Activated CD8-positive, alpha-beta memory T cell treated with anti-CD3 and anti-CD28 coated beads for 1 hour (primary cell): ENCODE measurements at places on chromosomes 5 and 9.

- no peak for DNase-seq
Observed at GRCh38 chr9:83434254-83434653, 103.9 kb downstream of the FRMD3 start.

DNA sequence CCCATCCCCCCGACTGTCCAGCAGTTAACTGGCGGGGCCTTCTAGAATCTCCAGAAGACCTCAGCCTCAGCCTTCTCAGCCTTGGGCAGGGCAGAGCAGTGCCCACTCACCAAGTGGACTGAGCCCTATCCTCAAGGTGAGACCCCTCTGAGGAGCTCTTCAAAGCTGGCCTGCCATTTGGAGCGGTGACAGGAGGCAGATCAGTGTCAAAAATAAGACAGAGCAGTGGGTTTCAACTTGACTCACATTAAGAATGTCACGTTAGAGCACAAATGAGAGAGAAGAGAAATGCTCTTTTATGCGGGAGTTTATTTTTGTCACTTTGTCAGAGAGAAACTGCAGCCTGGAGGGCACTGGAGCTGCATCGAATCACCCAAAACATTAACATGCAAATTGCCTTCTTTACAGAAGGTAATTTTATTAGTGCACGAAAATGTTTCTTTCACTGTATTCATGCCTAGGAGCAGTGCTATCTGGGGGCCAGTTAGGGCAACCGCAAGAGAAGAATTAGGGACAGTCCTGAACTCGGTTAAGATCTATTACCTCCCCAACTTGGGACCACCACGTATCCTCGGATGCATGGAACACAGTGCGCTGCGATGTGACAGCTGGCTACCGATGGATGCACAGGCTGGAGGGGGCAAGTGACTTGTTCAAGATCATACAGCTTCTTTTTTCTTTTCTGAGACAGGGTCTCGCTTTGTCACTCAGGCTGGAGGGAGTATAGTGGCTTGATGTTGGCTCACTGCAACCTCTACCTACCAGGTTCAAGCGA is 188.5 kb downstream of the DAB2IP start:
- DNase-seq = no peak

DNA sequence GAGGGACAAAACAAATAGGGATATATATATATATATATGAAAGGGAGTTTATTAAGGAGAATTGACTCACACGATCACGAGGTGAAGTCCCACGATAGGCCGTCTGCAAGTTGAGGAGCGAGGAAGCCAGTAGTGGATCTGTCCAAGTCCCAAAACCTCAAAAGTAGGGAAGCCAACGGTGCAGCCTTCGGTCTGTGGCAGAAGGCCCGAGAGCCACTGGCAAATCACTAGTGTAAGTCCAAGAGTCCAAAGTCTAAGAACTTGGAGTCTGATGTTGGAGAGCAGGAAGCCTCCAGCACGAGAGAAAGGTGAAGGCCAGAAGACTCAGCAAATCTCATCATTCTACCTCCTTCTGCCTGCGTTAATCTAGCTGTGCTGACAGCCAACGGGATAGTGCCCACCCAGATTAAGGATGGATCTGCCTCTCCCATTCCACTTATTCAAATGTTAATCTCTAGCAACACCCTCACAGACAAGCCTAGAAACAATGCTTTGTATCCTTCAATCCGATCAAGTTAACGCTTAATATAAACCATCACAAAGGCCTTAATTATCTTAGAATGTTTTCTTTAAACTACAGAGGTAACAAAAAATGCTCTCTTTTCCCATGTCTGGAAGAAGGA is 23.8 kb upstream of the DAB2 start:
- DNase-seq = no peak

- DNase-seq = no peak
Observed at GRCh38 chr5:86884608-86885007, 266.9 kb downstream of the COX7C start.

DNA sequence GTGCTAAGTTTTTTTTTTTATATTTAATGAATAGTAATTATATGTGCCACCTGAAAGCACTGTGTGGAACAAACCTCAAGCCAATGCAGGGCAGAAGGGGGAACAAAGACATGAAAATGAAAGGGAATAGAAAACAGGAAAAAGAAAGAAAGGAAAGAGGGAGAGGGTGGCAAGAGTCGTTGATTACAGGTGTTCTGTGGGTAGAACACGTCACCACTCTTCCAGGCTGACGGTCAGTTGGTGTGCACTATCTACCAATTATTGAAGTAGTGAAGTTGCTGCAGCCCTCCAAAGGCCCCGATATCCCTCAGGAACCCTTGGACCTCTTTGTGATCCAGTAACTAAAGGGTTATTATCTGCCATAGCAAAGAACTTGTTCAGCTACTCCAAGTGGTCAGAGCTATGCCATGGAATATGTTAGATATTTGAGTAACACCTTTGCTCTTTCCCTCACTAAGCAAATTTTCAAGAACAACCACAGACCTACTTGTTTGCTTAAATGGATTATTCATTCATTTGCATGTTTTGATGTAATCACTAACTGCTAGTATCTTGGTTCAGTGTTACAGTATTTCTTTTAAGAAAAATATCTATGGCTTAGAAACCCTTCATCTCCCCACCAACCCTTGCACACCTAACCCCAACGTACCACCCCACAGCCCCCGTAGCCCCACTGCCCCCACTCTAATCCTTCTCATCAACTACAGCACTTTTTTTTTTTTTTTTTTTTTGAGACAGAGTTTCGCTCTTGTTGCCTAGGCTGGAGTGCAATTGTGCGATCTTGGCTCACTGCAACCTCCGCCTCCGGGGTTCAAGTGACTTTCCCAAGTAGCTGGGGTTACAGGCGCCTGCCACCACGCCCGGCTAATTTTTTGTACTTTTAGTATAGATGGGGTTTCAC is 31.3 kb downstream of the FYB1 start:
- no peak for DNase-seq

GRCh38 chr5:14937254-14937653 is 65.7 kb upstream of the ANKH start:
- no peak for DNase-seq

- DNase-seq = no peak
Observed at GRCh38 chr9:114228016-114228808, 72.9 kb downstream of the COL27A1 start.

DNA sequence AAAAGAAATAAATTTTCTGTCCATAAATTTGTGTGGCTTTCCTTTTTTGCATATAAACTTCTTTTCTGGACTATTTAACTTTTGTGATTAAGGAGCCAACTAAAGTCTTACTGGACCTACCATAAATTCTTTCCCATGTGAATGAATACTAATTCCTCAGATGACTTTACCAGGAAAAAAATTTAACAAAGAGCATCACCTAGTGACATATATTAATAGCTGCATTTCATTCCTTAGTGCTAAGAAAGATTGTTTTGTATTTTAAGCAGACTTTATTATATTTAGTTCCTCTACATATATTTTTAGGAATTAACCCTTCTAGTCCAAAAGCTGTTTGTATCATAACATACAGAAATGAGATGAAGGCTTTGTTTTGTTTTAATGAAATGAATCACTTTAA is 64.4 kb downstream of the C9orf85 start:
- no peak for DNase-seq

GRCh38 chr5:54463713-54464112 is 8.2 kb downstream of the HSPB3 start:
- no peak for DNase-seq
